ENCODE measurements at places on chromosomes 7 and 10. TPM values are rescaled to one million over a fixed set of nuclear protein-coding genes. Genes with fewer than 3 reads are reported as not detected.
A peak's percentile ranks its signal among the peaks of the same experiment; 100 is the strongest.

The UPK3BL1 gene
- total RNA-seq, result 7.3 TPM

The RADIL gene
- total RNA-seq, result 0.32 TPM

DNA sequence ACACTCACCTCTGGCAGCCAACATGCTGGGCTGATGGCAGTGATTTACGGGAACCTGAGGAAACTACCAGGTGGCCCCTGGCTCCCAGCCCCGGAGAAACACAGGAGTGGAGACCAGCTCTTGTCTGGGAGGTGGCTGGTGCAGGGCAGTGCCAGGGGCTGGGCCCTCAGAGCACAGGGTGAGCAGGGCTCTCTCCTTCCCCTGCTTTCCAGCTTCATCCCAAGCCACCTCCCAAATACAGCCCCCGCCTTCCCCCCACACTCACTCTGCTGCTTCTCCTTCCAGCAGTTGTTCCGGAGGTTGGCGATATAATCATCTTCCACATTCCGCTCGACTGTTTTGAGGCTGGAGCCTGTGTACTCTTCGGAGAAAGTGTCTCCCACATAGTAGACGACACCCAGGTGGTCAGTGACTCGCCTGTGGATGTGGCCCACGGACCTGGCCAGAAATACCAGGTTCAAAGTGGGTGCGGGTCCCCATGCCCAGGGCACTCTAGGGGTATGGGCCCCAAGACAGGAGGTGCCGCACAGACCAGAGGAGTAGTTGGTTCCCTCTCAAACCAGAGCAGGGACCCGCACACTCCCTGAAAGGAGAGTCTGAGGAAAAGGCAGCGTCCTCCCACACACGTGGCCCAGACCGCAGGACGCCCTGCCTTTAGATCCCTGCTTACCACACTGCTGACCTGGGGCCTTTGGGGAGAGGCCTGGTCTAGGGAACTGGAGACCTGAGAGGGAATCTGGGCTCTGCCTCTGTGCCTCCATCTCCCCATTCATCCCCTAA is 18.3 kb downstream of the DNAJB12 start:
- DNase-seq, result peak; percentile 64

GRCh38 chr10:22285130-22285529 is 31.1 kb upstream of the COMMD3 start:
- DNase-seq, result no peak

DNA sequence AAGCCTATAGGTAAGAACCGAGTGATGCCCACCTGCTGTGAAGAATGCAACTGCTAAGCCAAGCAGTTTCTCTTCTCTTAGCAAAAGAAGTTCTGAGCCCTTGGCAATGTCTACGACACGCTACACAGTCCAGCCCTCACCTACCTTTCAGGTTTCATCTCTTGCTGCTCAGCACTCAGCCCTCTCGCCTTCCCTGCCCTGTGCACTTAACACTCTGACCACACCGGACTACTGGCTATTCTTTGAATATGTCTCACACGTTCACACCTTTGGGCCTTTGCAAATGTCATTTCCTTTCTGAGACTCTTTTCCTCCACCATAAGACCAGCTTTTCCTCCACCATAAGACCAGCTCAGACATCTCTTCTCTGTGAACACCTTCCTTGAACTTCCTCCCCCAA is 67.0 kb upstream of the ITGB1 start:
- DNase-seq, result no peak
